NCI-H2227 treated with DMSO at 0.1 percent for 48 hours (cell line): ENCODE measurements at places on chromosomes 2 and 18.

DNA sequence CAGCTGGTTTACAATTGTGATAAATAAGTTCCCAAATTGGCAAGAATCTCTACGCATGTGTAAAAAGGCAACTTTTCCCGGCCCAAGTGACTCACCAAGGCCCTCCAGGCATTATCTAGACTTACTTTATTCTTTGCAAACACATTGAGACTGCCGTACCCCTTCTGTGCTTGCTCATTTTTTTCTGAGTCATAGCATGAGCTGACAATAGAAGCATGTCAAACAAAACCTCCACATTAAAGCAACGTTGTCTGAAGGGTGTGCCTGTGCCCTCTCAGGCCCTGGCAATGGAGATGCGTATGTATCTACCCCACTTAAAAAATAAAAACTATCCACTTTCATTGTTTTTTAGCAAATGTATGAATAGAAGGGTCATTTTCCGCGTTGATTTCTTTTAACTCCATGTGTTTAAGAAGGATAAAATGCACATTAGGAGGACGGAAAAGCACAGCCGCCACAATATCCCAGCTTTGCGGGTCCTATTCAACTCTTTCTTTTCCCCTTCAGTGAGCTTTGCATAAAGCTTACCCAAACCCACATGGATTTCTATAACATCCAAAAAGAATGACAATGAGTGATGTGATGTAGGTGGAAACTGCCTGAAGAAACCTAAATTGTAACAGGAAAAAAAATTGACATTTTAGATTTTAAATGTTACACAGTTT lies 298.2 kb downstream of the CDCA7 start:
- DNase-seq = peak; percentile 73

- no peak for DNase-seq
Measured at GRCh38 chr2:136154384-136154783, 36.4 kb upstream of the CXCR4 start.

DNA sequence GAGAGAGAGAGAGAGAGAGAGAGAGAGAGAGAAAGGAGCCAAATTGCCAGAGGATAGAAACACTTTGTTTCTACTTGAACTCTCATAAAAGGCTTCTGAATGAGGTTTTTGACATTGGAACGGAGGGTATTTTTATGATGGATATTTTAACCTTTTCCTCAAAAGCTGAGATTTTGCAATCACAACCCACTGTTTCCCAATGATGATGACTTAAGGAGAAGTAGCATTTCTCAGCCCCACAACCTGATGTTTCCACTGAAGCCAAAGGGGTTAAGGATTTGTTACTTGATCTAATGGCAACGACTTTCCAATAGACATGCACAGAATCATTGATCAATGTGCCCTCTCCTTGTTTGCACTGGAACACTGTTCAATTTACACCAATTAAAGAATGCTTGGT lies 67.1 kb upstream of the POU3F3 start:
- DNase-seq = no peak

DNA sequence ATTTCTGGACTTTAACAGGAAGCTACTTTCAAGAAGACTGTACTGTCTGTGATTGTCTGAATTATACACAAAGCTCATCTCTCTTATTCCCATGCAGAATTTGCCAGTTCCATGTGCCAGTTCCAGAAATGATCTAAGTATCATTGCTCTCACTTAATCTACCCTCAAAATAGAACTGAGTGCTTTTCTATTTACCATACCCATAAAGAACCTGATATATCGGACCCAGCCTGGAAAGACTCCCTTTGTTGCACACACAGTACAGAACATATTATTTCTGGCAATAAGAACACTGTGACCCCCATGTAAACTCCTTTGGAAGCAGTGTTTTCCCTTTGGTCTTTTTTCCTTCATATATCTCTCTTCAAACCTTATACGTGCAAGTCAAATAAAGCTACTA lies 102.3 kb upstream of the TTN start:
- DNase-seq = no peak

DNA sequence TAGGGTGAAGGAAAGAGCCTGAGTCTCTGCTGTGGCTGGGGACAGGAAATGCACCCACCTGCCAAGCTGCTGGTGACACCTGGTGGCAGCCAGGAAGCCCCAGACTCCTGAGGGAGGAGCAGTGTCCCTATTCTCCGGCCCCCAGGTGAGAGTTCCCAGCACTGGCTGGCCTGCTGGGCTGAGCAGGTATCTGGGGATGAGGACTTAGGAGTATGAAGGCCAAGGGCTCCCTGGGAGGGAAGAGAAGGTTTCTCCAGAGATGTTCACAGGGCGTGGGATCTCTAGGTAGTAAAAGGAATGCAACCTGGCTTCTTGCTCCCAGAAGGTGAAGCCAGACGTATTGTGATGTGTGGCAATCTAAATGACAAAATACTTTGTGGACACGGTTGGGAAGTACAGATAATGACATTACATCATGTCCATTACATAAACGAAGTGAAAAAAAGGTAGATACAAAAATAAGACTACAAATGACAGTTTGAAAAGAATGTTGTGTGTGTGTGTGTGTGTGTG lies 75.8 kb upstream of the SLC1A4 start:
- DNase-seq = no peak

DNA sequence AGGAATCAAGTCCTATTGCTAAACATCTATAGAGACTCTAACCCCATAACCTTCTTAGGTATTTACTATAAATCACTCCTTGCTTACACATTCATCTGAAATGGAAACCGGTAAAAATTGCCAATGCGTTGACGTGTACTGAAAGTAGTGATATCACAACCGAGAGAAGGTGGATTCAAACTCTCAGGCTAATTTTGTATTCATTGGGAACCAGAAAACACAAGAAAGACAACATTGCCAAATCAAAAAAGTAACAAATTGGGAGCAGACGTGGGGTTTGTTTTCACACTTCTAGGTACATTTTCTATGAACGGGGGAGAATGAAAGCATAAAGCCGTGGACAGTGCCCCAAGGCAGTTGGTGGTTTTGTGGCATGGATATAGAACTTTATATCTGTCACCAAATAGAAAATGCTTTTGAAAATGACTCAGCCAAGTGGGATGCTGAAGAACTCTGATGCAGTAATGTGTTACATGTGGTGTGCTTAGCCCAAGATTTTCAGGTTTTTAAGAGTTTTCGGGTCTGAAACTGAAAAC lies 155.1 kb upstream of the RASGRP3 start:
- DNase-seq = no peak

- peak; percentile 32 for DNase-seq
Measured at GRCh38 chr18:23126376-23127056, 8.8 kb upstream of the CABLES1 start.

DNA sequence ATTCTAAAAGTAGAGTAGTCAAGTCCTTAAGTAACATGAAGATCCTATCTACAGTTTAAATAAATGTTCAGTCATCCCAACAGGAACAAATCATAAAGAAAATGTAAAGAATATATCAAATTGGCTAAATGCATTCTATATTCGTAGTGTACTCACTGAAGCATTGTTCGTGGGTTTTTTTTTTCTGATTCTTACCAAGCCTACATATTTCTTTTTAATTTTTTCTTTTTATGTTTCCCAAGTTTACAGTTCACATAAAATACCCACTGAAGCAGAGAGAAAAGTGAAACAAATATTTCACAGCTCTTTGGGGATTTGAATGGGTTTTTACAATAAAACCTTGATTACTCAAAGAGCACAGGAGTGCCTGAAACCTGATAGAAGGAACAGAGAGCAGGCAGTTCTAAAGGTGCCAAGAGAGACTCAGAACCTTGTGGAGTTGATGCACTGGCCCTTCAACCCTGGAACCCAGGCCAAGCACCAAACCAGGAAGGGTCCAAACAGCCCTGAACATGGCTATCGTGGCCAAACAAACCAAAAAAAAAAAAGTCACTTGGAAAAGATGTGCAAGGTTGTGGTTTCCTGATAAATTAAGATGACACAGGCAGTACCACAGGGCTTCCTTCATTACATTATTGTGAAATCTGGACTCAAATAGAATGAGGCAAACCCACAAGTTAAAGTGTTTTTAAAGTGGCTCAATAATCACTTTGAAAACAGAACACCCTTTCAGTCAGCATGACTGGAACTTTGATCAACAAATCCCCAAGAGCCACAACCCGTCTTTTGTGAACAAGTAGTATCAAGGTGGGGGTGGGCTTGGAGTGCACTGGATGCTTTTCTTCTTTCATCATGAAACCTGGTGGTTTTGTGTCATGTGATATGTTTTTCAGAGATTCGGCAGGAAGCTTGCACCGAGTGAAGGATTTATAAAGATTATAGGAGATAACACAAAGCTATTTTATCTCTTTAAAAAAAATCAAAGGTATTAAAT lies 245.0 kb upstream of the FN1 start:
- DNase-seq = no peak

- DNase-seq = no peak
Measured at GRCh38 chr2:95760806-95761525, 169.2 kb downstream of the TRIM43 start.

GRCh38 chr2:185689906-185690539 lies 48.6 kb upstream of the FSIP2 start:
- DNase-seq = no peak

DNA sequence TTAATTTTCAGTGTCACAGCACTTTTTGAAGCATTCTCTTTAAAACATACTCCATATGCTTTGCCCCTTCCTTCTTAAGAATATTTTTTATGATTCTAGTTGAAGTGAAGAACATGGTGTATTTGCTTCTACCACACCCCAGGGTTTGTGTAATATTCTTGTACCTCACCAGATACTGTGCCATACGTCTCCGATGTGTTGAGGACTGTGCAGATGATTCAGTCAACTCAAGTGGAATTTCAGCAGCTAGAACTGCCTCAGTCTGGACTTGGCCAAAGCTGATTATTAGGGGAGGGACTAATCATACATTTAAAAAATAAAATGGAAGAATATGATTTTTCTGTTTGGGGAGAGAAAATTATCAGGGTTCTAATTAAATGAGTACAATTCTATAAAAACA lies 115.7 kb downstream of the MYO1B start:
- no peak for DNase-seq
